HuH-7 (cell line): ENCODE measurements at places on chromosomes 5 and 9.

DNA sequence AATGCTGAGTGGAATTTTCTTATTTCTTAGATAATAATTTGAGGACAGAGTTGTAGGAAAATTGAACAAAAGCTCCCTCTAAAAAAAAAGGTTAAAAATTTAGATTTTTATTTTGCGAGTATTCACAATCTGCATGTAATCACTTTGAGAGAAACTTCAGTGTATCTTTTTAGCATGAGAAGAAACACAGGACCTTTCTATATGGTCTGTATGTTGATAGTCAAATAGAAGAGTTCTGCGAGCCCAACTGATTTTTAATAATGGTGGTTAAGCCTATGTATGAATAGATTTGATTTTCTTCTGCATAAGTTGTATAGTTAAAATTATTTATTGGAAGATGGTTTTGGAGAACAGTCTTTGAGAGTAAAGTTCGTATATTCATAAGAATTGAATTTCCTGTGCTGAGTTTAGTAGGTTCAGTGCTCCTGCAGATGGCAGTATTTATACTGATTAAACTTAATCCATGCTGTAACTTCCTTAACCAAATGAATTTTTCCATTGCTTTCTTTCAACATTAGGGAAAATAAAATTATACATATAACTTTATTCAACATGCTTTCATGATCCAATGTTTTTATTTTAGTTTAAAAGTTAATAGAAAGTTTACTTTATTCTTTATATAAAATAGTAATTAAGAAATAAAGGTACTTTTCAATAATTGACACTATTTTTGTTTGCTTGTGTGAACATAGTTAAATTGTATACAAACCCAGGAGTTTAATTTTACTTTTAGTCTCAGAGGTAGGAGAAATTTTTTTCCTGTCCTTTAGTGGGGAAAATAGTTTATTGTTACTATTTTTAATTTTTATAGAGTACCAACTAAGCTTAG is 19.6 kb downstream of the TCERG1 start:
- no peak for DNase-seq

GRCh38 chr5:134714541-134714940 is 23.8 kb upstream of the CAMLG start:
- no peak for DNase-seq

GRCh38 chr9:2725898-2726649 is 8.8 kb downstream of the KCNV2 start:
- DNase-seq = no peak

GRCh38 chr9:16815079-16815478 is 55.4 kb downstream of the BNC2 start:
- DNase-seq = no peak
